Peyer's patch (tissue), 4 donors: ENCODE measurements at places on chromosomes 13 and 19. TPM values are rescaled to one million over a fixed set of nuclear protein-coding genes. Genes with fewer than 3 reads are reported as not detected.
A peak's percentile ranks its signal among the peaks of the same experiment; 100 is the strongest.

ZNF610 gene
- 0.85 TPM for total RNA-seq

DNA sequence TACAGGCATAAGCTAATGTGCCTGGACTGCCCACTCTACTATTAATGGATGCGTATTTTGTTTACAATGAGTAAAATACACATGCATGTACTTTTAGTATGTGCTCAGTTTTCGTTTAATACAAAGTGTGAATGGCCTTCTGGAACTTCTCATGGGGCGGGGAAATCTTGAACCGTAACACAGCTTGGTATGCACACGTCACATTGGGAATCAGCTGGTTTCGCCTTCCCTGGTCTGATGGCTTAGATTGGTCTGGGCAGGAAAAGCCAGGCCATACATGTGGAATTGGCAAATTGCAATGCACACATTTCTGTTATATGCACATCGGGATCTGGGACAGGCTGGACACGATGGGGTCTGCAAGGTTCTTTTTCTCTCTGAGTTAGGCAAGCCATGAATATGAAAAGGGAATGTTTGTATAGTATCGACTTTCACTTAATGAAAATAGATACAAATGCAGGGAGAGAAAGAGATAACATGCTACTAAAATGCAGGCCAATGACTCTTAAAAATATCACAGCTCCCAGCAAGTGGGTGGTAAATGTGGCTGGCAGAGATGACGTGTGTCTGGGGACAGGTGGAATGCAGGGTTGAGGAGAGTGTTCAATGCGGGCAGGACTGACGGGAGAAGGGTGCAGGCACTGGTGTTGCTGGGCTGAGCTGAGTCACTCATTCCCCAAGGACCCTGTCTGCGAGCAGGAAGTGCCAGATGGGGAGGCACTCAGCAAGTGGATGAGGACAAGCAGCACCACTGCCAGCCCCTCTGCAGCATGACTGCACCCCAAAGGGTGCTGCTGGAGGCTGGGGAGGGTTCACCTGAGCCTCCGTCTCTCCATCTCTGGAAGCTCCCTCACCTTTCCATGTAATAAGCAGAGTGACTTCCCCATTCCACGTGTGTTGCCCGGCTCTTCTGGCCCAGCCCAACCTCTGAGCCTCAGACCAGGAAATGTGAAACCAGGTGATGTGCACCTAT, 204.0 kb upstream of the GPR12 start:
- H3K27ac ChIP-seq = peak overlapping the region; percentile 19
- no peaks in the 10 kb centered on the region for H3K36me3 ChIP-seq
- no peaks in the 10 kb centered on the region for H3K27me3 ChIP-seq
- no peaks in the 10 kb centered on the region for H3K4me1 ChIP-seq
- H3K4me3 ChIP-seq = no peak overlapping the region
- peak; percentile 65 for DNase-seq

- H3K27me3 ChIP-seq = no peaks in the 10 kb centered on the region
- H3K4me1 ChIP-seq = peaks cover 4% of the 10 kb centered on the region
- H3K27ac ChIP-seq = peak overlapping the region; percentile 97
- peak overlapping the region; percentile 98 for H3K4me3 ChIP-seq
These were observed 379 bp upstream of the CDC34 start for GRCh38 chr19:531009-531752.

DNA sequence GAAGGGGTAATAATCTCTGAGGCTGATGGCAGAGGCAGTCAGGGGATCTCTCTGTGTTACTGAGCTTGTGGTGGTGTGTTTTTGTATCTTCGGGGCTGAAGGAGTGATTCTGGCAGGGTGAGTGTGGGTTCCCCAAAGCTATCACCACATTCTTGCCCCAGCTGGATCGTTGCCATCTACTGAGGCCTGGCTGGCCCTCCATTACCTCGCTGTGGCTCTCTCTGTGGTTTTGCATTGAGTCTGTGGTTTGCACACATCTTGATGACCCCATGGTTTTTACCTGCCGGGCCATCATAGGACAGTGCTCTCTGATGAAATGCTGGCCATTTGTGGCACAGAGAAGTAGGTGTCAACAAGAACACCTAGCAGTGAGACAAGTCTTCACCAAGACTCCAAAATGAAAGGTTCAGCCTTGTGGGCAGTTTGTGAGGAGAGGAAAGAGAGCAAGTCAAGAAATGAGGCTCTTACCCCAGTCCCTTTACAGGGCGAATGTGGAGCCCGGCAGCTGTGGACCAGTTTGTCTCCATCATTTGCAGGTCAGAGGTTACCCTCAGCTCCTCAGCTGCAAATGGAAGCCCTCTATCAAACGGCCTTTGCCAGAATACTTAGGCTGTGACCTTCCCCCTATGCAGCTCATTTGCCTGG, 69.0 kb upstream of the NPAS1 start:
- no peaks in the 10 kb centered on the region for H3K27me3 ChIP-seq
- H3K36me3 ChIP-seq = no peaks in the 10 kb centered on the region
- H3K27ac ChIP-seq = peak overlapping the region; percentile 11
- H3K4me1 ChIP-seq = peaks cover 85% of the 10 kb centered on the region
- H3K4me3 ChIP-seq = no peak overlapping the region
- DNase-seq = no peak

DNA sequence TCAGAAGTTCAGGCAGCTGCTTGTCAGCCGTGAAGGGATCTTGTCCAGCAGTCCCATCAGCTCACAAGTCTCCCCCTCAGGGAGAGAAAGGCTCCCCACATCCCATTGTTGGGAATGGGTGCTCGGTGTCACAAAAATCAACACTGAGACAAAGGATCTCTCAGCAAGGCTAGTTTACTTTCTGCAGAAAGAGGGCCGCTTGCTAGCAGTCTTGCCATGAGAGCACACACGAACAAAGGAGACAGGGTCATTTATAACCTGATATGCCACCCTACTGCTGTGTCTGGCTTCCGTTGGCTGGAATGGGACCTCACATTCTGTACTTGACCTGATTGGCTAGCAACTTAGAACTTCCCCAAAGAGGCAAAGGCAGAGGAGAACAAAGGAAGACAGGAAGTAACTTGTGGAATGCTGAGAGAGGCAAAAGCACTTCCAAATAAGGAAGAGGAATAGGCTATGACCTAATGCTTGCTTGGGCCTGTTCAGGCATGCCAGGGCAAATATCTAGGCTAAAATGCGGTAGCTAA, 8.7 kb upstream of the IGFL3 start:
- peak overlapping the region; percentile 8 for H3K27ac ChIP-seq
- no peak overlapping the region for H3K4me3 ChIP-seq
- H3K4me1 ChIP-seq = no peaks in the 10 kb centered on the region
- no peaks in the 10 kb centered on the region for H3K36me3 ChIP-seq

- H3K36me3 ChIP-seq = no peaks in the 10 kb centered on the region
- no peaks in the 10 kb centered on the region for H3K27me3 ChIP-seq
- no peaks in the 10 kb centered on the region for H3K4me1 ChIP-seq
- H3K4me3 ChIP-seq = no peak overlapping the region
These were observed 663.2 kb upstream of the SGCG start for GRCh38 chr13:22517544-22517943.

SLITRK6 gene
- 8.1 TPM for total RNA-seq

DNA sequence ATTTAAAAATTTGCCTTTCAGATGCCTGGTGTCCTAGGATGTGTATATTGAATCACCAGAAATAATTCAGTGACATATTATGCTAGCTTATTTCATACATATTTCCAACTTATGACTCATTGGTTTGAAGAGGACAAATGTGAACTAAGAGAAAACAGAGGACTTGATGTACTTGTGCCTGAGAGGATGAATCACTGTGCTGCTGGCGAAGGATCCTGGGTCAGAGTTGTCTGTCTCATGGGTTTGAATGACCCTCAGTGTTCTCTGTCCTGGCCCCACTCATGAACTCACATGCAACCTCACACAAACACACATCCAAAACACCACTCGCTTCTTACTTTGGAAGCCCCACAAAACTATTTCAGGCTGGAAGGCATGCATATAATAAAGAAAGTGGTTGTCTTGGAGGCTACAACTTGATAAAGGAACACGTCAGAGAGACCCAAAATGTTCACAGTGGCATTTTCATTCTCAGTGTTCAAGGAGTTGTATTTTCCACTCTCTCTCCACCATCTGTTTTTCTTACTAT, 129.0 kb upstream of the SPRY2 start:
- peak overlapping the region; percentile 45 for H3K27ac ChIP-seq
- no peaks in the 10 kb centered on the region for H3K27me3 ChIP-seq
- H3K4me3 ChIP-seq = no peak overlapping the region

FGF21 gene
- total RNA-seq = not detected

GRCh38 chr19:33825556-33825955, 28.9 kb downstream of the KCTD15 start:
- no peaks in the 10 kb centered on the region for H3K36me3 ChIP-seq
- H3K4me3 ChIP-seq = no peak overlapping the region
- H3K27ac ChIP-seq = no peak overlapping the region
- peaks cover 3% of the 10 kb centered on the region for H3K4me1 ChIP-seq
- no peak for DNase-seq
- no peaks in the 10 kb centered on the region for H3K27me3 ChIP-seq

- no peak overlapping the region for H3K4me3 ChIP-seq
- H3K27me3 ChIP-seq = no peaks in the 10 kb centered on the region
- DNase-seq = peak; percentile 94
- H3K4me1 ChIP-seq = peaks cover 24% of the 10 kb centered on the region
- H3K27ac ChIP-seq = peak overlapping the region; percentile 88
- H3K36me3 ChIP-seq = no peaks in the 10 kb centered on the region
These were observed 4.5 kb upstream of the IL12RB1 start for GRCh38 chr19:18091217-18091608.

DNA sequence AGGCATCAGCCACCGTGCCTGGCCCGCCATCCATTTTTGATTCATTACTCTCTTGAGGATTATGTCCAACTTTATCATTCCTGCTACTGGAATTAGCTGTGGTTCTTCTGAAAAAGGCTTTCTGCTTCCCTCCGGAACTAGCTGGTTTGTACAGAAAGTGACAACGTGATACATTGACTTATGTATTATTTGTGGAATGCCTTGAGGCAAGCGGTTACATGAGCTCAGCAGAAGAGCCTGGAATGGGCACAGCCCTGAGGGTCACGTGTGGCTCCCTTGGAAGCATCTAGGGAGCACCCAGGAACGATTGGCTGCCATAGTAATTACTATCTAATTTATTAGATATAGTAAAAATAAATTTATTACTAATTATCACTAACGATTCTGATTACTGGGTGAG, 14.4 kb upstream of the RETN start:
- H3K27ac ChIP-seq = no peak overlapping the region
- no peaks in the 10 kb centered on the region for H3K36me3 ChIP-seq
- no peaks in the 10 kb centered on the region for H3K4me1 ChIP-seq
- H3K4me3 ChIP-seq = no peak overlapping the region

IGFL4 gene
- not detected for total RNA-seq

DNA sequence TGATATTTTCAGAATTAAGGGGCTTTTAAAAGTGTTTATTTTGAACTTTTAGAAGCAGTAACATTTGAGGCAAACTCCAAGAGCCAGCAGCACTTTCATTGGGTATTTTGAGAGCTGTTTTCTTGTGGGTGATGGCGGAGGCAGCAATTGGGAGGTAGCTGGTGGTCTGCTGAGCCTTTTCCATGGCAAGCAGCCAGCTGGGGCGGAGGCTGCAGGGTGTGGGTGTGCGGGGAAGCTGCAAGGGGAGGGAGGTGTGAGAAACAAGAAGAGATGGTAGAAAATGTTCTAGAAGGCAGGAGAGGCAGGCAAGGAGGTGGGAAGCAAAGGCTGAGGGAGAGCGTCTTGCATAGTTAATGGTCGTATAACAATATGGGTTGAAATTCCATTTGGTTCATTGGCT, 223.4 kb upstream of the HTR2A start:
- no peaks in the 10 kb centered on the region for H3K36me3 ChIP-seq
- no peak overlapping the region for H3K27ac ChIP-seq

OR7C1 gene
- total RNA-seq = not detected

DNA sequence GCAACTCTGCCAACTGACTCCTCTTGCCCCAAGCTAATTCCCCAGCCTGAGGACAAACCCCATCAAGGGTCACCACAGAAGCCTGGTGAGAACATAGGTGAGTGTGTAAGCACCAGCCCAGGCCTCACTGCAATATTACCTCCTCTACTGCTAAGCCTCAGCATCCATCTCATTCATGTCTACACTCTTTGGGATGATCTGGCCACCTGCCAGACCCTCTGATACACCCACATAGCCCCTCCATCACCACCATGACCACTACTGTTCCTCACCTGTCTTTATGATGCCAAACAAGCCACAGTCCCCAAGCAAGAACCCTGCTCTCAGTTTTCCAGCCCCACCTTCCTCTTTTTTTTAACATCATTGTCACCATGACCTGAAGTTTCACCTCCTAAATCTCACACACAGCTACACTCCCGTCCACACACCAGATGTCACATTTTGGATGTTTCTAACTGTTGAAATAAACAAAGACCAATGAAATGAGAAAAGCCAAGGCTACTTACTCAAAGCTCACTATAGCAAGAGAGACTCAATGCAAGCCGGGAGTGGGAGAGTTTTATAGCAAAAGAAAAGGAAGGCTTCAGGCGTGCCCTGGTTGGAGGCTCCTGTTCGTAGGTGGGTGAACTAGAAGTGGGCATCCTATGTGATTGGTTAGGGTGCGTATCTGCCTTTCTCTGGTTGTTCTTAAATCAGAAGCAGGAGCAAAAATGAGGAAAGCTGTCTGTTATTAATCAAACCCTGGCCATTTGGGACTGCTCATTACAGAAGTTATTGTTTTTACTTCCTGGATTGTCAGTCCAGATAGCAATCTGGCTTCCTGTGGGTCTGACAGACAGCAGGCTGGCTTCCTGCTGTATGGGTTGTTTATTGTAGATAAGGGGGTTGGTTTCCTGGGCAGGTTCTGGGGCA, 2.0 kb downstream of the ZNF792 start:
- no peaks in the 10 kb centered on the region for H3K36me3 ChIP-seq
- H3K27me3 ChIP-seq = no peaks in the 10 kb centered on the region

CFAP97D2 gene
- total RNA-seq = not detected

RNF113B gene
- not detected for total RNA-seq

ZNF90 gene
- 5.4 TPM for total RNA-seq

- peak; percentile 81 for DNase-seq
- H3K27ac ChIP-seq = no peak overlapping the region
- H3K36me3 ChIP-seq = no peaks in the 10 kb centered on the region
- no peak overlapping the region for H3K4me3 ChIP-seq
- no peaks in the 10 kb centered on the region for H3K27me3 ChIP-seq
These were observed 10.2 kb downstream of the REEP6 start for GRCh38 chr19:1501200-1501595.

GRCh38 chr19:16585808-16586476, 13.7 kb upstream of the SLC35E1 start:
- H3K27ac ChIP-seq = peak overlapping the region; percentile 87
- H3K4me1 ChIP-seq = peaks cover 8% of the 10 kb centered on the region
- DNase-seq = peak; percentile 81
- H3K4me3 ChIP-seq = no peak overlapping the region
- H3K27me3 ChIP-seq = no peaks in the 10 kb centered on the region
- H3K36me3 ChIP-seq = no peaks in the 10 kb centered on the region

GRCh38 chr19:18194181-18194530, 1.1 kb downstream of the MPV17L2 start:
- H3K36me3 ChIP-seq = no peaks in the 10 kb centered on the region
- H3K4me1 ChIP-seq = peaks cover 14% of the 10 kb centered on the region
- H3K27me3 ChIP-seq = no peaks in the 10 kb centered on the region

DNA sequence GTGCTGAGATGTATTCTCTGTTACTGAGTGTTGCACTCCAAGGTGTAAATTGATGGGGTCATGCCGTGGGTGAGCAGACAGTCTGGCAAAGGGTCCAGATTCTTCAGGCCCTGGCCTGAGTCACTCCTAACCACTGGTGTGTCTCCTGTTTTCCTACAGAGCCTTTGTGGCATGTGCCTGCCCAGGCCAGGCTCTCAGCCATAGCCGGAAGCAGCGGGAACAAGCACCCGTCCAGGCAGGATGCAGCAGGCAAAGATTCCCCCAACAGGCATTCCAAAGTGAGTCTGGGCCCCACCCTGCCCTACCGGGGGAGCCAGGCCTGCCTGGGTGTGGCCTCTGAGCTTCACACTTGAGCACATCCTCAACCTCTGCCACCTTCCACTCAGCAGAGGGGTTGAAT, 61.9 kb downstream of the DPF1 start:
- H3K4me1 ChIP-seq = no peaks in the 10 kb centered on the region
- no peaks in the 10 kb centered on the region for H3K27me3 ChIP-seq
- H3K4me3 ChIP-seq = no peak overlapping the region
- H3K36me3 ChIP-seq = no peaks in the 10 kb centered on the region
- no peak for DNase-seq
